Hair follicle dermal papilla cell (primary cell): ENCODE measurements at places on chromosomes 12 and 14. TPM values are rescaled to one million over a fixed set of nuclear protein-coding genes. Genes with fewer than 3 reads are reported as not detected.

Gene ACSM4
- total RNA-seq: not detected in 2 replicates

Gene PPFIBP1
- 70.1 and 83.6 TPM in 2 replicates for total RNA-seq

Gene CACNA2D4
- 0.36 and 1.3 TPM in 2 replicates for total RNA-seq

Gene PMCH
- total RNA-seq: not detected in 2 replicates

Gene IL22
- total RNA-seq: not detected in 2 replicates

Gene GLS2
- not detected in 2 replicates for total RNA-seq

Gene RNASE7
- total RNA-seq: not detected in 2 replicates

Gene DIP2B
- 32.3 and 41.4 TPM in 2 replicates for total RNA-seq

Gene ISM2
- total RNA-seq: not detected in 2 replicates

Gene SLC4A8
- 6.7 and 7.7 TPM in 2 replicates for total RNA-seq

Gene JDP2
- total RNA-seq: 114 and 123 TPM in 2 replicates

Gene TOMM20L
- total RNA-seq: not detected in 2 replicates

Gene CMKLR1
- total RNA-seq: 17.4 and 19.6 TPM in 2 replicates

Gene GAS2L3
- 19.4 and 24.5 TPM in 2 replicates for total RNA-seq

Gene NGB
- not detected in 2 replicates for total RNA-seq

Gene PAN2
- total RNA-seq: 19.2 and 34.2 TPM in 2 replicates

Gene ETFBKMT
- total RNA-seq: 4.4 and 5.1 TPM in 2 replicates

Gene AKAP6
- 2.1 and 2.9 TPM in 2 replicates for total RNA-seq

Gene ARHGEF25
- 30.8 and 37.0 TPM in 2 replicates for total RNA-seq

Gene SLC25A21
- under 0.01 and 0.24 TPM in 2 replicates for total RNA-seq

Gene A2ML1
- total RNA-seq: under 0.01 TPM in 1 of 2 replicates, not detected in the other

Gene E2F7
- total RNA-seq: 0.49 and 0.97 TPM in 2 replicates

Gene SMCO2
- not detected in 2 replicates for total RNA-seq

Gene HDAC7
- 78.2 and 84.3 TPM in 2 replicates for total RNA-seq

Gene LMO3
- 2.6 and 7.6 TPM in 2 replicates for total RNA-seq

Gene GDF3
- not detected in 2 replicates for total RNA-seq

Gene TBX5
- total RNA-seq: 0.12 TPM in 1 of 2 replicates, not detected in the other

Gene ANO4
- not detected in 2 replicates for total RNA-seq

Gene RNASE1
- not detected in 2 replicates for total RNA-seq

Gene CKB
- total RNA-seq: 20.8 and 28.4 TPM in 2 replicates

Gene KRT83
- not detected in 2 replicates for total RNA-seq

Gene PTGER2
- 0.97 and 1.1 TPM in 2 replicates for total RNA-seq

Gene GALNT6
- total RNA-seq: 42.2 and 48.9 TPM in 2 replicates

Gene GYS2
- not detected in 2 replicates for total RNA-seq

Gene NPFF
- not detected in 2 replicates for total RNA-seq

Gene POTEG
- not detected in 2 replicates for total RNA-seq

Gene SLC10A1
- not detected in 2 replicates for total RNA-seq

Gene IRAK3
- total RNA-seq: 14.2 and 19.3 TPM in 2 replicates

Gene GNPNAT1
- total RNA-seq: 23.6 and 26.6 TPM in 2 replicates

Gene TPH2
- total RNA-seq: not detected in 2 replicates

Gene FAIM2
- 0.97 and 1.5 TPM in 2 replicates for total RNA-seq

Gene TBC1D30
- 0.12 and 0.32 TPM in 2 replicates for total RNA-seq

Gene KLHL33
- 0.32 and 0.49 TPM in 2 replicates for total RNA-seq

Gene BCAT1
- 15.6 and 20.0 TPM in 2 replicates for total RNA-seq

Gene CCDC196
- total RNA-seq: not detected in 2 replicates

Gene NAB2
- total RNA-seq: 49.7 and 51.2 TPM in 2 replicates

Gene VWF
- 0.24 and 0.81 TPM in 2 replicates for total RNA-seq

Gene SLC5A8
- total RNA-seq: not detected in 2 replicates

Gene VPS29
- total RNA-seq: 46.2 and 56.2 TPM in 2 replicates

Gene PELI2
- 16.6 and 22.2 TPM in 2 replicates for total RNA-seq

Gene GUCY2C
- total RNA-seq: not detected in 2 replicates

Gene SPSB2
- 10.4 and 11.8 TPM in 2 replicates for total RNA-seq

Gene NAA25
- 20.5 and 21.1 TPM in 2 replicates for total RNA-seq

Gene C14orf119
- total RNA-seq: 38.3 and 40.7 TPM in 2 replicates
